ENCODE measurements at places on chromosomes 1 and 21. TPM values are rescaled to one million over a fixed set of nuclear protein-coding genes. Genes with fewer than 3 reads are reported as not detected.

Gene LAMC1
- polyA plus RNA-seq: 30.3 TPM

Gene CHIA
- polyA plus RNA-seq: not detected

Gene TMPRSS2
- not detected for polyA plus RNA-seq

Gene ERICH3
- not detected for polyA plus RNA-seq

Gene TSPAN2
- polyA plus RNA-seq: 0.17 TPM

Gene TTC39A
- 0.13 TPM for polyA plus RNA-seq

Gene FAM72B
- 5.8 TPM for polyA plus RNA-seq
